WTC11 (cell line): ENCODE measurements at places on chromosomes 1 and 21. TPM values are rescaled to one million over a fixed set of nuclear protein-coding genes. Genes with fewer than 3 reads are reported as not detected.

DMRTA2 gene
- not detected in 3 replicates for total RNA-seq

GRCh38 chr1:168535536-168535935 is 8.3 kb downstream of the XCL2 start:
- no peak for DNase-seq

KCNJ15 gene
- total RNA-seq: 0.14 to 0.57 TPM in 2 of 3 replicates, not detected in the other

ZNF695 gene
- 29.4 to 32.6 TPM (median 29.4 TPM) in 3 replicates for total RNA-seq

GRCh38 chr1:24142546-24143534 is at the start of gene IL22RA1:
TSS of gene IL22RA1 (minus strand) at chr1:24143140. CDS start at chr1:24143082, 58 bp downstream.
- no peak for DNase-seq

- no peak for DNase-seq
These were observed 92.1 kb upstream of the EDN2 start for GRCh38 chr1:41576620-41577019.

DNA sequence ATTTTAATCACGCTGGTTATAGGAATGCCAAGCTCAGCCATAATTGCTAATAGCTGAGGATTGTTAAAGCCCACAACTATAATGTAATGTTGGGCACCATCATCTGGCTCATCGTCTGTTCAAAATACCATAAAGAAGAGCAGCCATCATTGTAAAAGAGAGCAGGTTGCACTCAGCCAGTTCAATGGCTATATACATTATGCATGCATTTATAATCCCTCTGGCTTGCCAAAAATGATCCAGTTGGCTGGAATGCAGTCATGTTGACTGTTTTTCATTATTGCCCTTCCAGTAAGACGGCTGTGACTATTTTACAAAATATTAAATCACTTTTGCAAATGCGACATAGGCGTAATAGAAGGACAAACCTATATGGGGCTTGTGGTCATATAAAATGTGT is 85.3 kb downstream of the SPAG17 start:
- DNase-seq: no peak

DNA sequence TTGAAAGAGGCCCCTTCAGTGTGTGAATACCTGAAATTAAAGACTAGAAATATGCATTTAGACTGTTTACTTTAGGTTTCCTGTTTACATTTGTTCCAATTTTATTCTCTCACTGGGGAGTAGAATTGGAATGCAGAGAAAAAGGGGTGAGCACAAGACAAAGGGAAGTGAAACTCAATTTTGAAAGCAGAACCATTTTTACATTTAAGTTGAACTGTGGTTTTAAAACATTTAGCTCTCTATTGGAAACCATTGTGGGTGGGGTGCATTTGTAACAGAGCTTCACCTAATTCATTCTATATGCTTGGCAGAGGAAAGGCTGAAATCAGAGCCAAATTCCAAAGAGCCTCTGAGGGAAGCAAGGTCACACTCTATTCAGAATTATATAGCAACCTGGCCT is 235.3 kb upstream of the C1orf105 start:
- no peak for DNase-seq

APCS gene
- 0.44 to 0.66 TPM (median 0.64 TPM) in 3 replicates for total RNA-seq

MNDA gene
- 0.09 TPM in 1 of 3 replicates, not detected in the others for total RNA-seq

- no peak for DNase-seq
These were observed 25.6 kb upstream of the TMCO2 start for GRCh38 chr1:40221977-40222772.

CFAP45 gene
- total RNA-seq: 0.27 to 0.48 TPM (median 0.48 TPM) in 3 replicates

C1orf146 gene
- total RNA-seq: not detected in 3 replicates

DNA sequence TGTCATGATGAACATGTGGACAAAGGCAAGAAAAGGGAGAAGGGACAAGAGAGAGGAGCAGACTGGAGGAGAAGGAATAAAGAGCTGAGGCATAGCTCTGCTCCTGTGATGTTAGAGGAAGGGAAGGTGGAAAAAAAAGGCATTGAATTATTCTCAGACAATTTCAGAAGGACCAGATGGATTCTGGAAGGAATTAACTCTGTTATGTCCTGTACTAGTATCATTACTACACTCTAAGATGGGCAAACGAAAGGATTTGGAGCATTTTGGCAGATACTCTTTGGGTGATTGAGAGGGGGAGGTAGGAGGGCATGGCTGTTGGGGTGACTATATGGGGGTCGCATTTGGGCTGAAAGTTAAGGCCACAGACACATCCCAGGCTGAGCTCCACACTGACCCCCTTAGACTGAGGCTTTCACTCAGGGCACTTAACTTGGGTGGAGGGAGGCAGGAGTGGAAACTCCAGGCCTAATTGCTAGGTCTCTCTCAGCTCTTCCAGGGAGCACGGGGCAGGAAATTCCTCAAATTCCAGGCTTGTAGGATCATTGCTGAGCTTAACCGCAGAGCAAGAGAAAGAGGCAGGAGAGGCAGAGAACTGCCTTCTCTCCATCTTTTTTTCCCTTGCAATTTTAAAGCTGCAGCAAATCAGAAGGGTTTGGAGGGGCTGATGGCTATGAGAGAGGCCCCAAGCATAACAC is 25.9 kb downstream of the KIRREL1 start:
- peak; percentile 64 for DNase-seq

DNA sequence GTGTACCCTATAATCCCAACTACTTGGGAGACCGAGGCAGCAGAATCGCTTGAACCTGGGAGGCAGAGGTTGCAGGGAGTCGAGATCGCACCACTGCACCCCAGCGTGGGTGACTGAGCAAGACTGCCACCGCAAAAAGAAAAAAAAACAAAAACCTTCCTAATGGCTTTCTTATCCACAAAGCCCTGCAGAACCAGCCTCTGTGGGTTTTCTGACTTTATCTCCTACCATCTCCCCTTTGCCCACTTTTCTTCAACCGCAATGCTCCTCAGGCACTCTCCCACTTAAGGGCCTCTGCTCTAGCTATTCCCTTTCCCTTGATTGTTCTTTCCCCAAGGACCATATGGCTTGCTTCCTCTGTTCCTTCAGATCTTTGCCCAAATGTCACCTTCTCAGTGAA is 67.9 kb upstream of the PUM1 start:
- no peak for DNase-seq

DNA sequence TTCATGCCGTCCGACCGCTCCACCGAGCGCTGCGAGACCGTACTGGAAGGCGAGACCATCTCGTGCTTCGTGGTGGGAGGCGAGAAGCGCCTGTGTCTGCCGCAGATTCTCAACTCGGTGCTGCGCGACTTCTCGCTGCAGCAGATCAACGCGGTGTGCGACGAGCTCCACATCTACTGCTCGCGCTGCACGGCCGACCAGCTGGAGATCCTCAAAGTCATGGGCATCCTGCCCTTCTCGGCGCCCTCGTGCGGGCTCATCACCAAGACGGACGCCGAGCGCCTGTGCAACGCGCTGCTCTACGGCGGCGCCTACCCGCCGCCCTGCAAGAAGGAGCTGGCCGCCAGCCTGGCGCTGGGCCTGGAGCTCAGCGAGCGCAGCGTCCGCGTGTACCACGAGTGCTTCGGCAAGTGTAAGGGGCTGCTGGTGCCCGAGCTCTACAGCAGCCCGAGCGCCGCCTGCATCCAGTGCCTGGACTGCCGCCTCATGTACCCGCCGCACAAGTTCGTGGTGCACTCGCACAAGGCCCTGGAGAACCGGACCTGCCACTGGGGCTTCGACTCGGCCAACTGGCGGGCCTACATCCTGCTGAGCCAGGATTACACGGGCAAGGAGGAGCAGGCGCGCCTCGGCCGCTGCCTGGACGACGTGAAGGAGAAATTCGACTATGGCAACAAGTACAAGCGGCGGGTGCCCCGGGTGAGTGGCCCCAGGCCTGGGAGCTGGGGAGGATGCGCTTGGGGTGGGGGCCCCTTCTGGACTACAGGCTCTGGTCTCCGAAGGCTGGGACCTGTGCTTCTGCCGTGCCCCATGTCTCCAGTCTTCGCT is 1.1 kb downstream of the SKI start:
- peak; percentile 50 for DNase-seq

GRCh38 chr1:215890438-215890837 is 323.3 kb downstream of the KCTD3 start:
- no peak for DNase-seq

- no peak for DNase-seq
These were observed 33.6 kb downstream of the RGS21 start for GRCh38 chr1:192350356-192350755.

GRCh38 chr1:236990052-236990445 is 14.2 kb downstream of the MT1HL1 start:
- DNase-seq: no peak

DNA sequence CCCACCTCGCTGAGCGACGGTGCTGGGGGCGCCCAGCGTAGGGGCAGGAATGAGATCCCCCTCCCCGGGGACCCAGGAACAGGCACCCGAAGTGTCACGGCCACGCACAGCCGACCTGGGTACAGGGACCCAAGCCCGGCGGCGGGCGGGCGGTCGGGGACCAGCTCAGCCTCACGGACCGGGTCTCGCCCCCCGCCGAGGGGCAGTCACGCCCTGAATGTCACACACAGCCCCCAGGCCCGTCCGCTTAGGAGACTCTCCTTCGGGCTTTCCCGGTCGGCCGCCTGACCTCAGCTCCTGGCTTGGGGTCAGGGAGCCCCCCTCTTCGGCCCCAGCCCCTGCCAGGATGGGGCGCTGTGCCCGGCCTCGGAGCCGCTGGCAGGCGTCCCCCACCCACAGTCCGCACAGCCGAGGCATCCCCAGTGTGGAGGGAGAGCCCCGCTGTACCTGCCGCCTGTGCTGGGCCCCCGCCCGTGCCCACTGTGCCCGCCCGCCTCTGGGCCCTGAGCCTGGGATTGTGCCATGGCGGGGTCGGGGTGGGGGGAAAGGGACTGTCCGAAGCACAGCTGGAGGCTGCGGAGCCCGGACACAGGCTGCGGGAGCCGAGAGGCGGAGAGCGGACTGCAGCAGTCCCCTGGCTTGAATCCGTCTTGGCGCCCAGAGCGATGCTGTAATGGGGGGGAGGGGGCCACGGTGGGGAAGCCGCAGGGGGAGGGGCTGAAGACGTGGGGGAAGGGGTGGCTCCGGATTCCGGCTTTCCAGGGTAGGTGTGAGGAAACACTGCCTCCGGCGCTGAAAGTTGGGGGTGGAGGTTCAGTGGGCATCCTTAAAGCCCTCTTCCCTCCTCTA is 627 bp upstream of the DLGAP3 start:
- DNase-seq: peak; percentile 67

PRELP gene
- 0.17 to 0.23 TPM (median 0.18 TPM) in 3 replicates for total RNA-seq

DNA sequence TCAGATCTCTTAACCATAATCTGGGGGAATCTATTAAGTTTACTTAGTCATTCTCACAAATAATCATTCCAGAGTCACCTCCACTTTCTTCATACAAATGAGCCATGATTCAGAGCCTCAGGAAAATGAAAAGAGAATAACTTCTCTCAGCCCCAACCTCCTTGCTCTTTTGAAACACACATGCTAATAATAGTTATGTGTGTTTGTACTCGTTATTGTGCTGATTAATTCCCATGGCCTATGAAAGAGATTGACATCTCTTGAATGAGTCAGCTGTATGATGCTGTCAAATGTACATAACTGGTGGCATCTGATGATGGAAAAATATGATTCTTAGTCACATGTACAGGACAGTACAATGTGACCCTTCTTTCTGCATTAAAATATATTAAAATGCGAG is 41.5 kb downstream of the DTL start:
- no peak for DNase-seq

DNASE2B gene
- total RNA-seq: 0.15 to 0.23 TPM in 2 of 3 replicates, not detected in the other

GRCh38 chr1:28510970-28511440 is 5.2 kb downstream of the RCC1 start:
- DNase-seq: no peak

DNA sequence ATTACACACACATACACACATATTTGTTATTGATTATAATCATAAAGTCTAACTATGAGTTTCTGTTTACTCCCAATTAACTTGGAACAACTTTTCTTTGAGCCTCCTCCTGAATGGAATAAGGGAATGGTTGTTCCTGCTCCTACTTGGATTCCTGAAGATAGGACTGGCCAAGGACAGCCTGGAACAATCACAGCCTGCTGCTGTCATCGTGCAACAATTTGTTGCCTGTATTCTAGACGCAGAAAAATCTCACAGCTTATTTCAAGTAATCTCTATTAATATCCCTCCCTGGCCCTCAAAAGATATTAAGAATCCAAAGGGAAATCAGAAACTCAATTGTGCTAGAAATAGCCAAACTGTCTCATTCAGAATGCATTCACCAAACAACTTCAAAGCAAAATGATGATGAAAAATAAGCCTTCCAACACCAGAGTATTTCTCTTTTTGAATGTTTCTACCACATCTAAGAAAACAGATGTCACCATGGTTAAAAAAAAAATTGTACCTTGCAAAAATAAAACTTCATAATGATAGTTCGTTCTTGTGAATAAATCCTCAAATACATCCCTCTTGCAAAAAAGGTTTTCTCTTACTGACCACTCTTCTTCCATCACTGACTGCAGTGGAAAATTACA is 30.9 kb downstream of the RCAN1 start:
- no peak for DNase-seq

ATP1A2 gene
- total RNA-seq: 22.8 to 25.6 TPM (median 23.2 TPM) in 3 replicates

DNA sequence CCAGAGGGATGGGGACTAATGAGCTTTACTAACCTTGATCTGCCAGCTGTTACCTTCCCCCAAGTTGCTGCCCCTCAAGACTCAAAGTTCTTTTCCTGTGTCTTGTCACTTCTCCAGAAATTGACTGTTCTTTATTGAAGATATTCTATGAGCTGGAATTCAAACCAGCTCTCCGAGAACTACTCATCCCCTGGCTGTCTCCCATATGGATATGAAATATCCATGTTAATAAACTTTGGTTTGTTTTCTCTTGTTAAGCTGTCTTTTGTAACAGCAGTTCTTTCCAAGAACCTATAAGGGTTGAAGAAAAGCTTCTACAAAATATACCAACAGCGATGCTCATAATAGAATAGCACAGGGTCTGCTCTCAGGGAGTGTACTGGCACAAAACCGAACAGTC is 77.0 kb downstream of the CAMK2N1 start:
- no peak for DNase-seq

KCNQ4 gene
- total RNA-seq: 3.3 to 4.0 TPM (median 3.6 TPM) in 3 replicates

DNA sequence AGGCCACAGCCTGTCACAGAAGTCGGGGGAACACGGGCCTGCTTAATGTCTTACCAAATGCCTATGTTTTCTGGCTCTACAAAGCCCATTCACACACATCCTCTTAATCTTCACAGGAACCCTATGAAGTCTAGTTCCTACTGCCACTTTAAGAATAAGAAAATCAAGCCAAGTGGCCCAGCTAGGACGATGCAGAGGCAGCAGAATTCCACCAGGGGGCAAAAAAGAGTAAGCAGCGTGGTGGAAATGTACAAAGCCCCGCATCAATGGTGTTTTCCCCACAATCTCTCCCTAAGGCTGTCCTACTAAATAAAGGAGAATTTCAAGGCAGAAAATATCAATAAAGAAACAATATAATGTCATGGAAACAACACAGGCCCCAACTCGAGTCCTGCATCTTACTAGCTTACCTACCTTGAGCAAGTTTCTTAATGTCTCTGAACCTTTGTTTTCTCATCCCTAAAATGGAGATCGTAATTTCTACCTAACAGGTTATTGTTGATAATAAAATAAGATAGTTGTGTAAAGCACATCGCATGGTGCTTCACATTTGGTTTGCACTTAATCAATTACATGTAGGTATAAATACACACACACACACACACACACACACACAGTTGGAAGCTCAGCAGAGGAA is 21.4 kb downstream of the SEC16B start:
- peak; percentile 58 for DNase-seq

LPAR3 gene
- total RNA-seq: 26.8 to 33.3 TPM (median 27.6 TPM) in 3 replicates

GRCh38 chr1:89023026-89023425 is 360 bp upstream of the GBP3 start:
- DNase-seq: no peak
